Hippocampal formation (tissue), 2 donors: ENCODE measurements at places on chromosomes 1 and 21.

- no peak for DNase-seq
Measured at GRCh38 chr1:16443975-16444770, 3.6 kb downstream of the NECAP2 start.

- DNase-seq: no peak
Measured at GRCh38 chr21:36792505-36792967, 93.6 kb downstream of the SIM2 start.

- DNase-seq: no peak
Measured at GRCh38 chr1:205077934-205078311, 6.3 kb downstream of the TMEM81 start.

DNA sequence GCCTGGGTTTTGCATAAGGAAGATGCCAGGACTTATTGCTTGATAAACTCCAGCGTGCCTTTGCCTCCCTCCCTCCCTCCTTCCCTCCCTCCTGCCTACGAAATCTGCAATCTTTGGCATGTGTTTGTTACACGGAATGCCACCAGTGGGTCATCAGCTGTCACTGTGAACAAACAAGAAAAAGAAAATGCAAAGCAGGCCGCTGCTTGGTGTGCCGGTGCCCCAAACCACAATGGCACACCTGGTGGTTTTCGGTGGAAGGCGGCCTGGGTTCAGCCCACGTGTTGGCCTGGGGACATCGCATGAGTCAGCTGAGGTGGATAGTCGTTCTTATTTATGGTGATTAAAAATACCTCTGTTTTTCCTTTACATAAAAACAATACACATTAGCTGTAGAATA lies 16.3 kb upstream of the IFNLR1 start:
- no peak for DNase-seq

DNA sequence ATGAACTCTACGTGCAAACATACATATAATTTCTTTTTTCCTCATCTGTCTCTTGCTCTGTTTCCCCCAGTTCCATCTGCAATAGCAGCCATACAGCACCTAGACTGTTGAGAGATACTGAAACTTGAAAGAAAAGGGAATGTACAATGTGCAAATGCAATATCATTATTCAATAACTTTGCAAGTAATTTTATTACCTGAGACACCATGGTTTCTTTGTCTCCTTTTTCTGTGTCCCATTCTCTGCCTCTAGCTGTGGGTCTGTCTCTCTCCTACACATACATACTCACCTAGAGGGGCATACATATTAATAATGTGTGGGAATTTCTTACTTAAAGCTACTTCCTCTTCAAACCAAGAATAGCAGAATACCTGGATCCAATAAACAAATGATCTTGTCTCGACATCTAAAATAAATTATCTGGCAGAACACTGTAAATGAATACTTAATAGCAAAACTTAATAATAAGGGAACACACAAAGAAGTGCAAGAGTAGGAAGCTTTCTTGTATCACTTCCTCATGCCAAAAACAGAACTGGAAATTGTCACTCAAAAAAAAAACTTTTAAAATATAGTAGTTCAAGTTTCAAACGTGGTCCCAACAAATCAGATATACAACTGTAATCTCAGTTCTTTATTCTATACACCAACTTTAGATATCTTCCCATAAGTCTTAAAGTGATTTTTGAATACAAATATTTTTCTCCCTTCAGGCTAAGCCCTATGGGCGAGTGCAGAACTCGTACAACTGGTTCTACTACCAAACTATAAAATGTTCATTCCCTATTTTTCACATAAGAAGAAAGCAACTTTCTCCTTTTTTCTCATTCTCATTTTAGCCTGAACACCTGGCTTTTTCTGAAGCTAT lies 194.6 kb downstream of the NRIP1 start:
- DNase-seq: no peak

DNA sequence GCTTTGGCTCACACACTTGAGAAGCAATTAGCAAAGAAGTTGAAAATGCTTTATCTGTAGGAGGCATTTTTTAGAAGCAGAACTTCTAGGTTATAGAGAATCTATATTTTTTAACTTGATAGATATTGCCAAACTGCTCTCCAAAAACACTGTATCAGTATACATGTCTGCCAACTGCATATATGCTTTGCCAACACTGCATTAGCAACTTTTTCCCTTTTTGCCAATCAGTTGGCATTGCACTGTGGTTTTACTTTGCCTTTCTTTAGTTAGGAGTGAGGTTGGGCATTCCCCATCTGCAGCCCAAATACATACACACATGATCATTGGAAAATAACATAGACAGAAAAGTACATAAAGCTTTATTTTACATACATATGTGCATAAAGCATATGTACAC lies 15.0 kb downstream of the PADI3 start:
- no peak for DNase-seq

GRCh38 chr1:31368611-31369107 lies 4.2 kb downstream of the FABP3 start:
- no peak for DNase-seq

DNA sequence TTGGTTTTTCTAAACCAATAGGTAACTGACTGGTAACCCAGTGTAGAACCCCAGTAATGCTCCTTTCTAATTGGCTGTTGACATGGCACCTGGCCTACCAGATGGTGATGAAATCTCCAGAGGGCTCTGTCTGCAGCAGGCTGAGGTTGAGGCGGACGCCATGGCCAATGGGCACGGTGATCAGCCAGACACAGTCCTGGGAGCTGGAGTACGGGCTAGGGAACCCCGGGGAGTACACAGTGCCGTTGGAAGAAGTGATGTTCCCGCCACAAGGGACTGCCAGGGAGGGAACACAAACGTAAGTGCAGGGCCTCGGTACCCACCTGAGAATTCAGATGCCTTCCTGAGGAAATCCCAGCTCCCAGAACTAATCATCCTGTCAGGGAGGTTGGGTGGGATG lies 129.8 kb downstream of the ZSCAN20 start:
- DNase-seq: no peak

- no peak for DNase-seq
Measured at GRCh38 chr1:228336308-228337030, 70.2 kb downstream of the TRIM11 start.

- DNase-seq: no peak
Measured at GRCh38 chr1:204222764-204223055, 8.9 kb upstream of the GOLT1A start.

GRCh38 chr1:160367516-160367900 lies 637 bp downstream of the NHLH1 start:
- DNase-seq: no peak

GRCh38 chr21:44682580-44683151 lies 703 bp upstream of the KRTAP12-1 start:
- no peak for DNase-seq

DNA sequence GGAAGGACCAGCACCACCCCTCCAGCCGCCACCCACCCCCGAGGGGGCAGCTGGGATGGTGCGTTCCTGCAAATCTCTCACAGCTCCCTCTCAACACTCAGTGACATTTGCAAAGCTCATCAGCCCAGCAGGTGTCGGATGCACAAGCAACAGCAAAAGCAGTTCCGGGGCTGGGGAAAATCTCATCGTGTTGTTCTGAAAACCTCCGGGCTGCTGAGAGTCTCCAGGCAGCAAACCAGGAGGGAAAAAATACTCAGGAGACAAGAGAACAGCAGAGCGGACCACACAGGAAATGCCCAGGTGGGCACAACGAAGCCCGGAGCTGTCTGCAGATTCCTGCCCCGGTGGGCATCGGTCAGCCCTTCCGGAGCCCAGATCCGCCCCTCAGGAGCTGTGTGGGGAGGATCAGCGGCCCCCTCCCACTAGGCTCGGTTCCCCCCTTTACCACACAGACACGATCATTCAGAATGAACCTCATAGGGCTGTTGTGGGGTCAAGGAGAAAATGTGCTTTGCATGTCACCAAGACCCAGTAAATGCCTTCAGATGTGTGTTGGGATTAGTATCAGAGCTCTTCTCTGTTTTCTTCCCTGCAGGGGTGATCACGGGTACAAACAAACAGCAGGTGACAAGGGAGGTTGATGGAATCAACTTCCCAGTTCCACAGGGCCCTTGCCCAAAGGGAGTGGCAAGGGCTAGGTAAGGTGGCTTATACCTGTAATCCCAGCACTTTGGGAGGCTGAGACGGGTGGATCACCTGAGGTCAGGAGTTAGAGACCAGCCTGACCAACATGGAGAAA lies 127.0 kb upstream of the TIAM1 start:
- no peak for DNase-seq

- DNase-seq: no peak
Measured at GRCh38 chr21:18318156-18318555, 73.5 kb downstream of the CHODL start.

GRCh38 chr1:1927751-1928150 lies 8.7 kb upstream of the TMEM52 start:
- no peak for DNase-seq
